ENCODE measurements at places on chromosomes 13 and 19. TPM values are rescaled to one million over a fixed set of nuclear protein-coding genes. Genes with fewer than 3 reads are reported as not detected.
A peak's percentile ranks its signal among the peaks of the same experiment; 100 is the strongest.

DNA sequence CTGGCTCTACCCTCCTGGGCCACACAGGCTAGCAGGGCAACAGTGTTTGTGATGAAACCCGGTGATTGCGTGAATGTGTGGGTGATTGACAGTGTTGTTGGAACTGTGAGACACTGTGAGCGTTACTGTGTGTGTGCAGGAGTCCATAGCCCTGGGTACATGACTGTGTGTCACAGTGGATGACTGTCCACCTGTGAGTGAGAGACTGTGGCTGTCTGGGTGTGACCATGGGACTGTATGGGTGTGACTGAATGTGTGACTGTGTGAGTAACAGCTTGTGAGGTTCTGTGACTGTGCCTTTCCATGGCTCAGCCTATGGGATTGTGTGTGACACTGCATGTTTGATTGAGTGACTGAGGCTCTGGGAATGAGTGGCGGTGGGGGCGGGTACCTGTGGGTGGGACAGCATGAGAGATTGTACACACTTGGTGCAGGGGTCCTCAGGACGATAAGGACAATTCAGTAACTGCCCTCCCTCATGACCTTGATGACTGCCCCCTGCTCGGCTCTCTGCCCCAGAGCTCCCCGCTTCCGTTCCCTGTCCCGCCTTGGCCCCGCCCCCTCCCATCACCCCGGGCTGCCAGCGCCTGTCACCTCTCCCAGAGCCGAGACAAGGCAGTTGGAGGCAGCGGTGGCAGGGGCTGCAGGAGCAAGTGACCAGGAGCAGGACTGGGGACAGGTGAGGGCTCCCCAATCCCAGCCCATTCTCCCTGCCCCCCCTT is at the start of gene GIPR:
Gene GIPR (plus strand): TSS at position 602 of the 722 bp plus-strand sequence. CDS start 1,300 bp downstream, outside the sequence.
- H3K27me3 ChIP-seq, result peaks cover 22% of the 10 kb centered on the region
- H3K4me3 ChIP-seq, result peak within 1 kb of the TSS; percentile 45
- H3K27ac ChIP-seq, result no peak within 1 kb of the TSS
- H3K4me1 ChIP-seq, result peaks cover 15% of the 10 kb centered on the region
- DNase-seq, result peak; percentile 39

GRCh38 chr13:109858319-109858718 is 71.9 kb upstream of the IRS2 start:
- H3K27me3 ChIP-seq, result no peaks in the 10 kb centered on the region
- H3K27ac ChIP-seq, result no peak overlapping the region
- no peak for DNase-seq
- H3K4me3 ChIP-seq, result no peak overlapping the region
- H3K36me3 ChIP-seq, result no peaks in the 10 kb centered on the region

DNA sequence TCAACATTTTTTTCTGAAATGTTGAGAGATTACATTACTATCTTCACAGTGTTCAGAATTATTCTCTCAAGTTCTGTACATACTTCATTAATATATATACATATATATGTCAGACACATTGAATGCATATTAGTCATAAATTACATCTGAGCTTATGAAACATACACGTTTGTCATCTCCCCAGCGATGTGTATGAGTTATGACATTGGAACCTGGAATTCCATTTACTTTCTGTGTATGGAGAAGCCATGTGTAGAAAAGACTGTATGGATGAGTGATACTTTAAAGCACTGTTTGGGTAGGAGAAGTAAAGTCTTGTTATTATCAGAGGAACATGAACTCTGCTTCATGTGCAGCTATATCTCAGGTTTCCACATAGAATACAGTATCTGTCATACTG is 167.2 kb downstream of the FGF14 start:
- no peak overlapping the region for H3K4me3 ChIP-seq
- H3K27ac ChIP-seq, result no peak overlapping the region
- H3K27me3 ChIP-seq, result no peaks in the 10 kb centered on the region
- no peaks in the 10 kb centered on the region for H3K4me1 ChIP-seq

DNA sequence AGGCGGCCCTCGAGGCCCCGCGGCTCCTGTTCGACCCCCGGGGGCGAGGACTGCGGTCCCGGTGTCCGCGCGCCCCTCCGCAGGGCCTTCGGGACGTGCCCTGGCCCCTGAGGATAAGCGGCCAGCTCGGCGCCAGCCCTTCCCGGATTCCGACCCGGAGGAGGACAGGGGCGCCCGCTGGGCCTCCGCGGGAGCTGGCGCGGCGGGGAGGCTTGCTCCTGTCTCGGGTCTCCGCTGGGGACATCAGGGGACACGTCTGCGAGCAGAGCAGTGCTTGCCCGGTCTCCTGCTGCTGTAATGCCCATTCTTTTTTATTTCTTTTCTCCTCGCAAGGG is 829 bp downstream of the B3GLCT start:
- H3K36me3 ChIP-seq, result no peaks in the 10 kb centered on the region
- H3K27me3 ChIP-seq, result no peaks in the 10 kb centered on the region
- H3K4me1 ChIP-seq, result peaks cover 11% of the 10 kb centered on the region
- peak; percentile 51 for DNase-seq
- H3K4me3 ChIP-seq, result peak overlapping the region; percentile 38
- peak overlapping the region; percentile 88 for H3K27ac ChIP-seq

DNA sequence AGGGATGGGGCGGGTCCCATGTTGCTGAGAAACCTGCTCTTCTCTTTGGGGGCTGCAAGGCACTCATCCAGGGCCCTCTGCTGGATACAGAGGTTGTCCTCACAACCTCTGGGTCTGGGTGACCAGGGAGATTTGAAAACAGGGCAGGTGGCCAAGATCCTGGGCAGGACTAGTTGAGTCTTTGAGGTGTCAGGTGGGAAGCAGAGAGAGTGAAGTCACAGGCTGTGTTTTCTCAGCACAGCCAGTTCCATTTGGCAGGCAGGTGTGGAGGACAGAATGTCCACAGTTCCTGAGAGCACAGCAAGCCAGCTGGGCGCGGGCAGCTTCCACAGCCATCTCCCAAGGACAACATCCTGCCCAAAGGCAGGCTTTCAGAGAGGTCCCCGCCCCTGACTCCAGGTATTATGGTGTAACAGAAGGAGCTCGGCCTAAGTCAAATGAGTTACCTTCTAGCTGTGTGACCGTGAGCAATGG is 118.8 kb downstream of the NUFIP1 start:
- H3K27me3 ChIP-seq, result no peaks in the 10 kb centered on the region
- no peak overlapping the region for H3K27ac ChIP-seq
- no peaks in the 10 kb centered on the region for H3K4me1 ChIP-seq
- H3K4me3 ChIP-seq, result no peak overlapping the region
- DNase-seq, result no peak

DNA sequence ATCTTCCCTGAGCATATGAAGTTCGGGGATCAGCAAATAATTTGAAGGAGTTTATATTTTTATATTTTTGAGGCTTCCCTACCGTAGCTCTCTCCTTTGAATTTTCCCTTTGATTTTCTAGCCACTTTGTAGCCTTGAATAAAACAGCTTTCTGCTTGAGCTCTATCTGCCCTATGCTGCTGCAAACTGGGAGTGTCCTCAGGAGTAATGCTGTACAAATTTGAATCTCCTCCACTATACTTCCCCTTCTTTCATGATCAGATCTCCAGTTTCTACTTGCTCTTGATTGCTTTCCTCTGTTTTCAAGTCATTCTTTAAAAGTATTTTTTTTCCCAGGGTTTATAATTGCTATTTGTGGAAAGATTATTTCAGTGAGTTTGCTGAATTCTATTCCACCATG is 14.6 kb downstream of the PDS5B start:
- no peaks in the 10 kb centered on the region for H3K4me1 ChIP-seq
- H3K36me3 ChIP-seq, result no peaks in the 10 kb centered on the region
- DNase-seq, result no peak
- H3K27ac ChIP-seq, result no peak overlapping the region
- no peak overlapping the region for H3K4me3 ChIP-seq
- H3K27me3 ChIP-seq, result no peaks in the 10 kb centered on the region

GRCh38 chr13:35549481-35549880 is 73.0 kb upstream of the MAB21L1 start:
- no peak overlapping the region for H3K27ac ChIP-seq
- H3K36me3 ChIP-seq, result no peaks in the 10 kb centered on the region
- H3K4me1 ChIP-seq, result no peaks in the 10 kb centered on the region
- no peak overlapping the region for H3K4me3 ChIP-seq

DNA sequence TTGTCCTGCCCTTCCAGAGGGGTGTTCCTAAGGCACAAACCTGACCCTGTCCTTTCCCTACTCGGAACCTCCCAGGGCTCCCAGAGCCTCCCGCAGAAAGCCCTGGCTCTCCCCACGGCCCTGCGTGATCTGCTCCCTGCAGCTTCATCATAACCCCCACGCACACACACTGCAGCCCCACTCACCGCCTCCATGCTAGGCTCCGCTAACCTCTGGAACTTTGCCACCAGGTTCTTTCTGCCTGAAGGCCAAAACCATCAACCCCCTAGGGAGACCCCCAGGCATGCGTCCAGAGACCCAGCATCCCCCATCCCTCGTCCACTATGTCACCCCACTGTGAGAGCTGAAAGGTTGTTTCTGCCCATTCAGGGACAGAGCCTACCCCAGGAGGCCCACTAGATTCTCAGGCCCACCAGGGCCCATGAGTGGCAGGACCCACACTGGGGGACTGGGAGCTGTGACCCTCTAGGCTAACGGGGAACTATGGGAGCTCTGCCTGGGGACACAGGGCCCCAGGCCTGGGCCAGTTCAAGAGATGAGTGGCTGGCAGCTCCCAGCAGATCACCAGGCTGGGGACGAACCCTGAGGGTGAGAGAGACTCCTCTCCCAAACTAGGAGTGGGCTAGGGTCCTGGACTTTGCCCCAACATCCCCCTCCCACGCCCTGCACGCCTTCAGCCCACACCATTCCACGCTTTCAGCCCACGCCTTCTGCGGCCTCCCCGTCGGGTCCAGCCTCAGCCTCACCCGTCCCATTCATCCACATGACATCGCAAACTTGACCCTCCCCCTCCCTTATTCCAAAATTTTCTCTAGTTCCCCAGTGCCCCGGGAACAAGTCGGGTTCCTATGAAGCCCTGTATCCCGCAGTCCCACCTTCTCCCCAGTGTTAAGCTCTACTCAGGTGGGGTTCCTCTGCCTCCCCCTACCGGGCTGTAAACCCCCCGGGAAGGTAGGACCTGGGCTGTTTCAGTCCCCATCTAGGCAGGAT is 33.2 kb upstream of the PNMA8B start:
- no peak for DNase-seq
- no peak overlapping the region for H3K4me3 ChIP-seq
- no peaks in the 10 kb centered on the region for H3K4me1 ChIP-seq
- H3K27me3 ChIP-seq, result no peaks in the 10 kb centered on the region
- H3K36me3 ChIP-seq, result no peaks in the 10 kb centered on the region

DNA sequence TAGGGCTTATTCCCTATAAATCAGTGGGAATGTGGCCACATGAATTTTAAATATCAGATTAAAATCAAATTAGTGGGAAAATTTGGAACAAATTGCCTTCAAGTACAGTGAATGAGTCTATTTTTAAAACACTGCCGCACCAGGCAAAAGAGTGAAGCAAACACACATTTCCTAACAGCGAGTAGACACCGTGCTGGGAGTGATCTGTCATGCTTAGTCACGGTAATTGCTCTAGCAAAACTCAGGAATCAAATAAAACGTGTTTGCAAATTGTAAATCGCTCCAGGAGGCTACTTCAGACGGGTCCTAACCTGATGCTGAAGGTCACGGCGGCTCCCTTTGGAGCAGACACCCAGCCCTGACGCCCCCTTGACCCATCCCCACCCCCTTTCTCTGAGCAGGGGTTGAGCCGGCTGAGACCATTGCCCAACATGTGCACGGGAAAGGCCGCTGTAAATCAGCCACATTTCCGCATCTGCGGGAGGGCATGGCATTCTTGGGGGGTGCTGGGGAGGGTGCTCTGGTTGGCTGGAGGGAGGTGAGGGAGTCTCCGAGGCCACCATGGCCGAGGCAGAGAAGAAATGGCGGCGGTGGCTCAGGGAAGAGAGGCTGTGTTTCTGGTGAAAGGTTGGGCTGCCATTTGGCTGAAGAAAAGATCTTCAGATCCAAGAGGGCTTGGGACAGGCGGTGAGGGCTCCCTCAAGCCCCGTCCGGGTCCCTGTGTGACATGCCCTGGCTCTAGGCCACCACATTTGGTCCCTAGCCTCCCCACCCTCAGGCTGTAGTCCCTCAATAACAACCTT is 8.9 kb downstream of the CEBPA start:
- DNase-seq, result no peak
- peaks cover 4% of the 10 kb centered on the region for H3K4me1 ChIP-seq
- H3K27ac ChIP-seq, result peak overlapping the region; percentile 38
- H3K36me3 ChIP-seq, result no peaks in the 10 kb centered on the region

- no peaks in the 10 kb centered on the region for H3K27me3 ChIP-seq
- H3K27ac ChIP-seq, result no peak overlapping the region
- peaks cover 7% of the 10 kb centered on the region for H3K4me1 ChIP-seq
- H3K36me3 ChIP-seq, result no peaks in the 10 kb centered on the region
Measured at GRCh38 chr13:26400545-26400944, 146.6 kb downstream of the CDK8 start.

GRCh38 chr13:98318263-98318878 is 141.3 kb upstream of the RNF113B start:
- peaks cover under 1% of the 10 kb centered on the region for H3K4me1 ChIP-seq
- DNase-seq, result peak; percentile 74
- H3K27me3 ChIP-seq, result no peaks in the 10 kb centered on the region
- H3K4me3 ChIP-seq, result no peak overlapping the region

DNA sequence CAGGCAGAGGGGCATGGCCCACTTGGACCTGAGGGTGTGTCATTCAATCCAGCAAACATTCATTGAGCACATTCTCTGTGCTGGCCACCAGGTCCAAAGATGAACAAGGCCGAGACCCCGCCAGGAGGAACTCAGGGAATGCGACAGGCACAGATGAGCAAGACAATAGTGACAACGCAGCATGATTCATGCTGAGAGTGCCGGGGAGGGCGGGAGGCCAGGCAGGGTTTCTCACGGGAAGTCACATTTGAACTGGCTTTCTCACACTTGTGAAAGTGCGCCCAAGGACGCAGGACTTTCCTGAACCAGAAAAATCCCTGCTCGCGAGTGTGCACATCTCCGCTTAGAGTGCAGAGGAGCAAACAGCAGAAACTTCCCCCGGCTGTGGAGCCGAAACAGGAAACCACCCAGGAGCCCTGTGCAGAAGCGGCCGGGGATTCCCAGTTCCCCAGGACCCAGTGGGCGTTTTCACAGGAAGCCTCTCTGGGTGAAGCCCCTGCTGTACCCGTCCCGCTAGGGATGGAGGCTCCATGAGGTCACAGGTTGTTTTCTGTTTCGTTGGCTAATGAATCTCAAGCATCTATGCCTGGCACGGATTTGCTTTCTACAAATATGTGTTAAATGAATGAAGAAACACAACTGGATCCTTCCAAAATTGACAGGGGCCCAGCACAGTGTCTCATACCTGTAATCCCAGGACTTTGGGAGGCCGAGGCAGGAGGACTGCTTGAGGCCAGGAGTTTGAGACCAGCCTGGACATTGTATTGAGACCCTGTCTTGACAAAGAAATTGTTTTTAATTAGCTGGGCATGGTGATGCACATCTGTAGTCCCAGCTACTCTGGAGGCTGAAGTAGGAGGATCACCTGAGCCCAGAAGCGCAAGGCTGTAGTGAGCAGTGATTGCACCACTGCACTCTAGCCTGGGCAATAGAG is 68.4 kb upstream of the TM9SF2 start:
- no peak overlapping the region for H3K4me3 ChIP-seq
- H3K27me3 ChIP-seq, result no peaks in the 10 kb centered on the region
- H3K27ac ChIP-seq, result peak overlapping the region; percentile 87
- H3K4me1 ChIP-seq, result no peaks in the 10 kb centered on the region
- H3K36me3 ChIP-seq, result no peaks in the 10 kb centered on the region

- peaks cover 3% of the 10 kb centered on the region for H3K27me3 ChIP-seq
- no peak for DNase-seq
- H3K4me1 ChIP-seq, result no peaks in the 10 kb centered on the region
- no peak overlapping the region for H3K27ac ChIP-seq
Measured at GRCh38 chr13:101755228-101755887, 302.9 kb downstream of the ITGBL1 start.

Gene LILRB3
- total RNA-seq, result 32.6 TPM

Gene CD177
- total RNA-seq, result not detected

Gene CCDC70
- not detected for total RNA-seq

Gene RFPL4A
- total RNA-seq, result not detected

Gene FARP1
- 105 TPM for total RNA-seq

Gene F10
- total RNA-seq, result 54.4 TPM
